Spleen (tissue), 13 donors: ENCODE measurements at places on chromosomes 6 and 20. TPM values are rescaled to one million over a fixed set of nuclear protein-coding genes. Genes with fewer than 3 reads are reported as not detected.

CD93 gene
- polyA plus RNA-seq, result 4.1 TPM

EHMT2 gene
- polyA plus RNA-seq, result 66.1 TPM

DNA sequence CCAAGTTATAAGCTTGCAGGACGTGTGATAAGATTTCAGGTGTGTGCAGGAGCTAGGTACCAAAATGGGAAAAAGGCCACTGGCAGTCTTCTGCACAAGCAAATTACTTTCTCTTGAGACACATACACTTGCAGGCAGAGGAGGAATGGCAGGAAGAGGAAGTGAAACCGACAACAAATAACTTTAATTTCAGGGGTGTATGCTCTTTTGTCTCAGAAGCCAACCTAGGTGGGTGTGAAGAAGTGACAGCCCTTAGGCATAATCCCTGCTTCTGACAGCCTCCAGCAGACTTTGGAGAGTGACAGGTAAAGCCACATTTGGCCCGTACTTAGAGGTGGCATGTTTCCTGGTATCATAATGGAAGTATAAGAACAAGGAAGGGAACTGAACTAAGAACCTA lies 118.8 kb upstream of the TRAF3IP2 start:
- DNase-seq, result no peak

DNA sequence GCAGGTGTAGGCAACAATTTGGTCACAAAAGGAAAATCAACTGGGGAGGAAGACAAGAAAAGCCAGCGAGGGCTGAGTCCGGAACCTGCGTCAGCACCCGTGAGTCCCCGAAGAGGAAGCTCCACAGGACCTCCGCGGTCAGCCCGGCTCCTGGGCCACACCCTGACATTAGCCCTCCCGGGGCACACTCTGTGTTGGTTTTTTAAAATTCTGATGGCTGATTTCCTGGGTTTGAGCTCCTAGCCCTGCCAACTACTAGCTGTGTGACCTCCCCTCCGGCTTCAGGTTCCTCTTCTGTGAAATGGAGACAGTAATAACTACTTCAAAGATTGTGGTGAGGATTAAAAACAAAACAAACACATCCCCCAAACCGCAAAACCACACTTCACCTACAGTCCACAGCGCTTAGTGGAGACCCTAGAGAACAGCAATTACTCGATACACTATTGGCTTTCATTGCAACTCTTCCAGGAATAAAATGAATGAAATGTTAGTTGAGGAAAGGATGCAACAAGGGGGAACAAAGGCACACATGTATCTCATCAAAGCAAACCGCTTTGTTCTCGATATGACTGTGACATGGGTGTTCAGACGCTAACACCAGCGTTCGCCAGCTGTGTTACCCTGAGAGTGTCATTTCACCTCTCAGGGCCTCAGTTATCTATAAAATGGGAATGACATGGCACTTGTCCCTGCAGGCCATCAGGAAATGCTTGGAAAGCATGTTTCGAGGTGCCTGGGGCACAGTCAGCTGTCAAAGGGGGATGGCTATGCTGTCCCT lies 985 bp downstream of the ZBP1 start:
- peak; percentile 96 for DNase-seq

GRCh38 chr6:135088818-135089809 lies 34.5 kb upstream of the HBS1L start:
- no peak for DNase-seq
